ENCODE measurements at places on chromosomes 5 and 9.
A peak's percentile ranks its signal among the peaks of the same experiment; 100 is the strongest.

DNA sequence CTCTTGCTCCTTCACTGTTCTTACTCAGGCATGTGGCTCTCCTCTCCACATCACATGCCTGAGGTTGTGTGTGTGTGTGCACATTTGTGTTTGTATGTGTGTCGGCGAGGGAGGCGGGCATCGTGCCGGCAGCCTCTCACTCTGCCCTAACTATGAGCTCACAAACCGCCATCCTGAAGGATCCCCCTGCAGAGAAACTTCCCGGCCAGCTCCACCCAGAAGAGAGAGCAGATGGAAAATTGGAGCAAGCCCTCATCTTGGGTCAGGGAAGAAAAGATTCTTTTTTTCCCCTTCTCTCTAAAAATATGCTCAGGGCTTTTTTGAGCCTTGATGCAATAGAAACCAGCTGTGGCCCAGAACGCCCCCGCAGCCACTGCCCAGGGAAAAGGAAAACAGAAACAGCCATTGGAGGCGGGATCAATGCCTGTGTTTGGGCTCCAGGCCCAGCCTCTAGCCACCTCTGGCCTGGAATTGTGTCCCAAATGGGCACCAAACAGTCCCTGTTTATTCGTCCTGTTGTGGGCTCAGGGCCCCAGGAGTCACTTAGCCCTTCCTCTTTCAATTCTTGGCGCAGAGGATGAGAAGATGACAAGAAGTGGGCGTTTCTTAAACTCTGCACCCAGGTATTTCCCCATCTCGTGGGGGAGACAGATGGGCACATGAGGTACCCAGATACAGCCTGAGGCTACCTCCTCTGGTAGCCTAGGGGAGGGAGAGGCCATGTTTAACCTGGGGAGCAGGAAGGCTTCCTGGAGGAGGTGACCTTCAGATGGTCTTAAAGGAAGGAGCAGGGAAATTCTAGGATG lies 151.5 kb downstream of the RGS3 start:
- no peak for DNase-seq

DNA sequence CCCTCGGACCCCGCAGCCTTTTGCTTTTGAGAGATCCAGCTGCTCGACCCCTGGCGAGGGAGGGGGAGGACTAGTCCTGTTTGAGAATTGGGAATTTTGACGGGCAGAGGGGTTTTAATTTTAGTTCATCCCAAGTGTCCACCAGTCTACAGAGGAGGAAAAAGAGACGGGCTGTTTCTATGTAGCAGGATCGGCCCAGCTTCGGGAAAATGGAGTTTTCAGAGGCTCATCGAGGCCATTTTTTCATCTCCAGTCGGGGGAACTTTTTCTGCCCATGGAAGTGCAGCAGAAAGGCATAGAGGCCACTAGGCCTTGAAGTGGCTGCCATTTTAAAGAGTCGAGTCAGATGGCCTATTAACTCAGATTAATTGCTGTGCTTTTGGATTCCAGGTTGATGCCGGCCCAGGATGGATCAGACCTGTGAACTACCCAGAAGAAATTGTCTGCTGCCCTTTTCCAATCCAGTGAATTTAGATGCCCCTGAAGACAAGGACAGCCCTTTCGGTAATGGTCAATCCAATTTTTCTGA lies 1.2 kb downstream of the NSD1 start:
- no peak for DNase-seq

GRCh38 chr5:143243103-143243502 lies 160.4 kb downstream of the NR3C1 start:
- no peak for DNase-seq

DNA sequence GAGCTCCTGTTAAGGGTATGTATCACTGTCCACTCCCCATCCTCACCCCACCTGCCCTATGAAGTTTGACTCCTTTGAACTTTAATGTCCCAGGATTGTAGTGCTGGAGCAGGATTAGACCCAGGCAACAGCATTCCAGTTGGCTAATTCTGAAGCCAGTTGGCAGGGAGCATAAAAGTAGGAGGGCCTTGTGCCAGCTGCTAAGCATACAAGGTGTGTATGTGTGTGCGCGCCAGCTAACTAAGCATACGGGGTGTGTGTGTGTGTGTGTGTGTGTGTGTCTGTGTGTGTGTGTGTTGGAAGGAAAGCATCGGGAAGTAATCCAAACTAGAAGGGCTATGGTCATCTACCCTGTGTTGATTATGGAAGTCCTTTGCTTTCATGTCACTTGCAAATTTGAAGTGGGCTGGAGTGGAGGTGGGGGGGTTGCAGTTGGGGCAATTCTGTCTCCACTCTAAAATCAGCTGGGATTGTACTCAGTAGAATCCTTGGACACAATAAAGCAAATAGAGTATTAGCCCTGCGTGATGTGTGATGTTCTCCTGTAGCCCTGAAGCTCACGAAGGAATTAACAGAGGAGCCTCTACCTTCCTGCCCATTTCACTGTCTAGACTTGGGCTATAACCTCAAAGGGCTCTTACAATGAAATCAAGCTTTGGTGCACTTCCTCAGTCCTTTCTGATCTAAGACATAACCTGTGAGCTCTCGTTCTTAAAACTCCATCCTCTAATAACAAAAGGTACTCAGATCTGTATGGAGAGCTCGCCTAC lies 26.9 kb downstream of the HMGCR start:
- no peak for DNase-seq

- no peak for DNase-seq
Measured at GRCh38 chr9:121573717-121574485, 74.3 kb upstream of the GGTA1 start.

GRCh38 chr9:88234114-88234513 lies 95.8 kb upstream of the SPATA31C2 start:
- DNase-seq, result no peak

GRCh38 chr9:17839776-17840175 lies 260.9 kb downstream of the SH3GL2 start:
- no peak for DNase-seq

DNA sequence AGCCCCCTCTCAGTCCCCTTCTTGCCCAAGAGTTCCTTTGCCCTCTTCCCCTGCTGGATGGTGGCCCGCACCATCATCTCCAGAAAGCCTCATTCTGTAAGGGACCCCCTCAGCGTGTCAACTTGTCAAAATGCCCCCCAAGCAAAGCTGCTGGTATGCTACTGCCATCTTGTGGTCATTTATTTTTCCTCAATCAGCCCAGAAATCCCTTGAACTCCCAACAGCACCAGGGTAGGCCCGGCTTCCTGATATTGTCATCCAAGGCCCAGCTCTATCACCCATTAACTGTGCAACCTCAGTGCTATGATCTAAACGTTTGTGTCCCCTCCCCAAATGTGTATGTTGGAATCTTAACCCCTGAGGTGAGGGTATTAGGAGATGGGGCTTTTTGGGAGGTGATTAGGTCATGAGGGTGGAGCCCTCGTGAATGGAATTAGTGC lies 53.2 kb upstream of the FBXW11 start:
- DNase-seq, result no peak

GRCh38 chr5:114050087-114050486 lies 311.8 kb upstream of the KCNN2 start:
- DNase-seq, result no peak

DNA sequence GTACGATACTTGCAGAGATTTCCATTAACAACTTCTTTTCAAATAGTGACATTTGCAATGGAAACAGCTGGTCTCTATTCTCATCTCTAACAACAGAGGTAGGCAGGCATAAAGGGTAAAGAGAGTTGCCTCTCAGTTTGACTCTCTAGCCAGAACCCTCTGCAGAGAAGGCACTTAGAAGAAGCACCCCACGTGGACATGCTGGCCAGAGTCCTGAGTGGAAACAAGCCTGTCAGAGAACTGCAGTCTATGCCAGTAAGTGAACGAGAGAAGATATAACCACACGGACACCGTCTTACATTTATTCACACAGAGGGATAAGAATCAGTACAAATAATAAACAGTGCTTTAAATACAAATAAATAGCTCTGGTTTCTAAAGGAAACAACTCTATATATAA lies 11.0 kb upstream of the LHX6 start:
- no peak for DNase-seq

- DNase-seq, result no peak
Measured at GRCh38 chr9:116406469-116406868, 252.9 kb downstream of the PAPPA start.

DNA sequence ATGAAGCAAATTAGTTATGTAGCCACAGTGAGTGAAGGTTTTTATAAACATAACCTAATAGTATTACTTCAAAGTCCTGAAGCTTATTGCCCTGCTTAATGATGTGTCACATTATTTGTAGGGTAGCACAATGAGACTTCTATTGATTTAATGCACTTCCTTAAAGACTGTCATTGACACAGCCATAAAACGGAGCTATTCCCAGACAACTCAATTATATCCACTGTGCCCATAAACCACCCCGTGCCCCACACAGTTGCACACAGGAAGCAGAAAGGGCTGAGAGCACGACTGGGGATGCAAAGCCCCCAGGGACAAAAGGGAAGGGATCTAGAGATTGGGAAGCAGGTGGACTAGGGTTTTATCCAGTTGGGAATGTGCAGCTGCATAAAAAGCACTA lies 37.0 kb downstream of the TRIM32 start:
- no peak for DNase-seq

- no peak for DNase-seq
Measured at GRCh38 chr5:96326902-96327301, 106.1 kb downstream of the PCSK1 start.

DNA sequence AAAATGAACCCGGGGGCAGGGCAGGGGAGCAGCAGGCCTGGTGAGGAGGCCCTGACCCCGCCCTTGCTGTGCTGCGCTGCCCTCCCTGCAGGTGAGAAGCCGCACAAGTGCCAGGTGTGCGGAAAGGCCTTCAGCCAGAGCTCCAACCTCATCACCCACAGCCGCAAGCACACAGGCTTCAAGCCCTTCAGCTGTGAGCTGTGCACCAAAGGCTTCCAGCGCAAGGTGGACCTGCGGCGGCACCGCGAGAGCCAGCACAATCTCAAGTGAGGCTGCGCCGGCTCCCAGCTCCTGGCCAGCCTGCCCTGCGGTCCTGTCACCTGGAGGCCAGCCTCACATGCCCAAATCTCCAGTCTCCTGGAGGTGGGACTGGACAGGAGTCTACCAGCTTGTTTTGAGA lies 12.3 kb downstream of the GFI1B start:
- no peak for DNase-seq

GRCh38 chr5:156819967-156820581 lies 30.0 kb upstream of the PPP1R2B start:
- DNase-seq, result no peak

DNA sequence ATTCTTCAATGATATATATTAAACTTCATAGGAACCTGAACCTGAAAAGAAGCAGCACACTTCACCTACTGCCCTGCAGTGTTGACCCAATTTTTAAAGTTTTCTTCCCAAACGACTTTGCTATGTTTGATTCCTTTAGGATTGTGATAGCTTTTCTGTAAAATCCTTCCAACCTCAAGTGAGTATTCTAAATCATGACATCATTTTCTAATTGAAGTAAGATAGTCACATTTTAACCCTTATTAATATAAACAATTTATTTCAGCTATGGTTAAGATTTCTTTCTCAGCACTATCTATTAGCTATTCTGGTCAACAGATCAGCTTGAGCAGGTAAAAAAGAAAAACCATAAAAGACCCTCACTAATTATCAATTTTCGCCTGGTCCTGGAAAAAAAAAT lies 162.0 kb downstream of the SMARCA2 start:
- no peak for DNase-seq

GRCh38 chr5:78597068-78597973 lies 51.3 kb downstream of the LHFPL2 start:
- DNase-seq, result no peak

GRCh38 chr9:103669296-103669695 lies 424.8 kb upstream of the SMC2 start:
- no peak for DNase-seq

GRCh38 chr5:74156728-74157383 lies 483.7 kb downstream of the ENC1 start:
- no peak for DNase-seq

- no peak for DNase-seq
Measured at GRCh38 chr5:6468104-6468503, 19.4 kb downstream of the UBE2QL1 start.

- DNase-seq, result no peak
Measured at GRCh38 chr9:38707885-38708637, 11.9 kb downstream of the FAM240B start.

DNA sequence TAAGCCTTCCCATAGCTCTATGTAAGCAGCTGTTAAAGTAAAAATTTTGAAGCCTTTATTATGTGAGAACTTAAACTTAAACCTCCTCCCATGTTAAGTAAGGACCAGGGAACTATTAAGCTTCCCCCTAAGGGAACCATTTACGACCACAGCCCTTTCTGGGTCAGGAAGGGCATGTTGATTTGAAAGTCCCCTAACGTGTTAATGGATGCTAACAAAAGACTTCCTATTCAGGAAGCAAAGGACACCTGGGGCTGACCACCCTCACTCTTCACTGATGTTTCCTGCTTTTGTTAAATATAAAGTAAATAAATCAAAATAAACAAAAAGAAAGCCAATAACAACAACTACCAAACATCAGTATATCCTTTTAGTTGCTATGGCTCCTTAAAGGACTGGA lies 170.6 kb upstream of the RFX3 start:
- no peak for DNase-seq

DNA sequence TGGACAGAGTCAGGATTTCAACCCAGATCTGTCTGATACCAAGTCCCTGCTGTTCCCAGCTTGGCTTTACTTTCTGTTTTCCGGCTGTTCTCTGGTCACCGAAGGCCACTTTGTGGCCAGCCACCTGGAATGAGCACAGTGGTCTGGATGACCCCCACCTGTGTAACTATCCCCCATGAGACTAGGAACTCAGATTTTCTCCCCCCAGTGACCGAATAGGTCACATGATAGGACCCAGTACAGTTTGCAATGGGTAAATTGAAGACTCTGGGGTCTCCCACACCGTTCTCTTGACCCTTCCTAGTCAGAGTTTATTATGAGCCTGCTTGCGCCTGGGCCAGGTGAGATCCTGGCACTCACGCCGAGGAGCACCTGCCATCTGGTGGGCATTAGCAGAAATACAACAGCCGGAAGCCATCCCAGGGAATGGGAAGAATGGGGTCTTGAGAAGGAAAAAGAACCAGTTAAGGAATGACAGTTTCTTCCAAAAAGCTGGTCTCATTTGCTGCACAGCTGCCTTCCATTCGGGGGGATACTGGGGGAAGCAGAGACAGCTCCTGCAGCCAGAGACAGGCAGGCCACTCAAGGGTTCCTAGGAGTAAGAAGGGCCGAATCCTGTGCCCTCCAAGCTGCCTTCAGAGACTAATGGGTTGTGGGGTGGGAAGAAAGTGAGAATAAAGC lies 7.1 kb downstream of the PHYHD1 start:
- peak; percentile 39 for DNase-seq

DNA sequence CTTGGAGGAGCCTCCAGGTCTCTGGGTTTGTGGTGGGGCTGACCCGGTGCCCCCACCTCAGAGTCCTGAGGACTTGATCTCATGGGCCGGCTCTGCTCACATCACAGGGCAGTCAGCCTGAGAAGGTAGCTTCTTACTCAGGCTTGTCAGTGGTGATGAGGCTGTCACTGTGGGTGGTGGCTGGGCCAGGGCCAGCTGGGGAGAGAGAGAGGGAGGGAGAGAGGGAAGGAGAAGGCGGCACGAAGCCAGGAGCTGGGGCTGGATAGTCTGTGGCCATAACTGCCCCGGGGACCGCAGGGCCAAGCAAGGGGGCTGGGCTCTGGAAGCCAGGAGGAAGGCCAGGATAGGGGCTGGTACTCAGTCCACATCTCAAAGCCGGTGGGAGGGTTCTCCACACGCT lies 6.5 kb downstream of the NTNG2 start:
- no peak for DNase-seq

Measured in activated CD4-positive, alpha-beta T cell treated with anti-CD3 and anti-CD28 coated beads for 1 hour (primary cell).